ENCODE measurements at places on chromosomes 7 and 10. TPM values are rescaled to one million over a fixed set of nuclear protein-coding genes. Genes with fewer than 3 reads are reported as not detected.

DNA sequence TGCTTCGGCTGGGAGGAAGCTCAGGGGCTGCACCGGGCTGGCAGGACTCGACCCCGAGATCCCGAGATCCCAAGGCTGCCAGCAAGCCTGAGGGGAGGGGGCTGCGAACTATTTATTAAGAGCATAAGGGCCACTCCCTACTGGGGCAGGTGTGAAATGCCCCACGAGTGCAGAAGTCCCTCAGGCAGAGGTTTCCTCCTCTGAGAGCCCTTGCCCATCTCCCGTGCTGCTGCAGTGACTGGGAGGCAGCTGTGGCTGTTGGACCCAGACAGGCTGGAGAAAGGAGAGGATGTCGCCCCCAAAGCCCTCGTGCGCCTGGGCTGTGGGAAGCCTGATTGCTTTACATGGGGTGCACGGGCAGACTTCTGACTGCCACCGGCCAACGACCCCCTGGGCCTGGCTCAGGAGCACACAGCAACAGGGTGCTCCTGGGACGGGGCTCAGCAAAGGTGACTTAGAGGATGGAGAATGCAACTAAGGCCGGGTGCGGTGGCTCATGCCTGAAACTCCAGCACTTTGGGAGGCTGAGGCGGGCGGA, 39.8 kb downstream of the RGS10 start:
- DNase-seq: no peak

GRCh38 chr7:16130111-16131110, 290.9 kb downstream of the CRPPA start:
- DNase-seq: no peak

TEX47 gene
- not detected for total RNA-seq

DNA sequence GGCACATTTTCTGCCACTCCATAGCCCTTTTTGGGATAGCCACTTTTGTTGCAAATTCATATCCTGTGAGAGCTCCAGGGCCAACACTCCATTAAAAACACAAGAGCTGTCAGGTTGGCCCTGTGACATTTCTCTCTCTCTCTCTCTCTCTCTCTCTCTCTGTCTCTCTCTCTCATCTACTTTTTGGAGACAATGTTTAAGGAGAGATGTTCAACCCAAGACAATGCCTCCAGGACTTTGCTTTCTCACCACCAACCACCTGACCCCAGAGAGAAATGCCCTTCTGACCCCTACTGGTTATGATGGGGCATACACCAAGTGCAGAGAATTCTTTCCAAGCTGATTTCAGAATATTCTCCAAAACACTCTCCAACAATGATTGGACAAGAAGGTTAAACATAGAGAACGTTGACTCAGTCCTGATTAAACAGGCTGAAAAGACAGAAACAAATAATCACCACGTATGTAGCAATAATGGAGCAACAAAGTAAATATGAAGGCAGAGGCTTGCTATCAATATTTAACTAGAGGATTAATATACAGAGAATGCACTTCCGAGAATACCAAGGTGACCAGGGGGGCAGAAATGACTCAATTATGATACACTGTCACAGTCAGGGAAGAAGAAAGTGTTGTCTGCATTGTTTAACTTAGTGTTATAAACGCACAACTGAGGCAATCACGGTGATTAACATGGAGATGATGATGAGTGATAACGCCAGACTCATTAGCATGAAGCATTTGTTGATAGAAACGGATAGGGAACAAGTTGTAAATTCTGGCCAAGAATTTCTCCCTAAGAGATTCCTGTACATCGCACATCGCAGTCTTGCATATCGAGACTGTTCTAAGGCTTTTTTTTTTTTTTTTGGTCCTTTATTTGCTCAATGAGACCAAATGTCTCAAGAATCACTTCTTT, 178.5 kb downstream of the NRP1 start:
- DNase-seq: no peak

GRCh38 chr7:16919440-16919839, 37.7 kb upstream of the AGR3 start:
- no peak for DNase-seq

- no peak for DNase-seq
These were observed 1452.2 kb downstream of the REEP3 start for GRCh38 chr10:64973391-64973790.

GRCh38 chr7:39085590-39086049, 107.9 kb downstream of the POU6F2 start:
- DNase-seq: no peak

FXYD4 gene
- not detected for total RNA-seq

GRCh38 chr7:6260291-6261187, 11.9 kb downstream of the CYTH3 start:
- DNase-seq: no peak

GRCh38 chr7:150950496-150951180, 27.5 kb downstream of the KCNH2 start:
- DNase-seq: no peak

NYAP1 gene
- total RNA-seq: 1.3 TPM

DNA sequence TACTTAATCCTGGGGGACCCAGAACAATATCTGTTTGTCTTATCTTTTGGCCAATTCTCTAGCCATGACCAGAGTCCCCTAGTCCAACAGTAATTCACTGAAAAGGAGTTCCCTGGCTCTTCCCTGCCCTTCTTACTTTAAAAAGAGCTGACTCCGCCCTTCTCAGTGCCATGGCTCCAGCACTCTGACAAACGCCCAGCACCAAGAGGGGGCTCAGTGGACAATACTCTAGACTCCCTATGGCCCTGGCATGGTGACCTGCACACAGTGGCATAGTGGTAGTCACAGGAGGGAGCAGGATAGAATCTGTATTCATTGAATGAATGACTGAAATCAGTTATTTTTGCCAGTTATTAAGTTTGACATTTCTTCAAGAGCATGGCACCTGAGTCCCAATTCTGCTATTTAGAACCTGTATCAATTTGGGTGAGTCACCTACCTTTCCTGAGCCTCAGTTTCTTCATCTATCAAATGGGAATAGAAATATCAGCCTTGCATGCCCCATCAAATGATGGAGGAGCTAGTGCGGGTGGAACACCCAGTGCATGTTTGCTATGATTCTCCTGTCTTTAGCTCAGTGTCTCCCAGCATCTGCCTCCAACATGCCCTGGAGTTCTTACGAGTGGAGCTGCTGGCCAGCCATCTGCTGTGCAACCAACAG, 69.4 kb downstream of the CLEC2L start:
- no peak for DNase-seq

SRRM3 gene
- not detected for total RNA-seq

GRCh38 chr7:2170576-2171521, 61.9 kb downstream of the MAD1L1 start:
- DNase-seq: no peak

DNA sequence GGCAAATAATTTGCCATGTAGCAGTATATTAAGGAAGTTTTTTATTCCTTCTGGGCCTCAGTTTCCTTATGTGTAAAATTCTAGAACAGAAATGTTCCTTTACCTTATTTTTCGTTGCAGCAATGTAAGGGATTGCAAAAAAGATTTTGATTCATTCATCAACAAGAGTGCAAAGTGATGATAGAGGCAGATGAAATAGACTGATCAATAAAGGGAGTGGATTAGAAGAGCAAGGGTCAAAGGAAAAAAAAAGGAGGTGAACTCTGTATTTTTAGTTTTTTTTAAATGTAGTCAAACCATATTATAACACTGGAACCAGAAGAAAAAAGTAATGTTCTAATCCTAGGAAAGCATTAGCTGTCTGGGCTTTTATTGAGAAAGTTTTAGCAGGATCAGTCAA, 14.7 kb downstream of the TPST1 start:
- no peak for DNase-seq

GRCh38 chr10:67669978-67670377, 26.0 kb downstream of the CTNNA3 start:
- no peak for DNase-seq

DNA sequence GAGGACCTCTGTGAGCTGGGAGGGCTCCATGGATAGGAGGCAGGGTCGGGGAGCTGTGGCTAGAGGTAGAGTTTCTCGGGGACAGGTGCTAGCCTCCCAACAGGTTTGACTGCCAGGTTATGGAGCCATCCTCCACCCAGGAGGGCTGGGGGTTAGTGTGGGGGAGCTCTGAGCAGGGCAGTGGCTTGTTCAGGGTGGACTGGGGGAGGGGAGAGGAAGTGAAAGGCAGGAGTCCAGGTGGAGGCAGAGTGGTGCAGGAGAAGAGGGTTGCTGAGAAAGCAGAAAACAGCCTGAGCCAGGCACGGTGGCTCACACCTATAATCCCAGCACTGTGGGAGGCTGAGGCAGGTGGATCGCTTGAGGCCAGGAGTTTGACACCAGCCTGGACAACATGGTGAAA, 40.5 kb upstream of the HSPB1 start:
- DNase-seq: no peak

DNA sequence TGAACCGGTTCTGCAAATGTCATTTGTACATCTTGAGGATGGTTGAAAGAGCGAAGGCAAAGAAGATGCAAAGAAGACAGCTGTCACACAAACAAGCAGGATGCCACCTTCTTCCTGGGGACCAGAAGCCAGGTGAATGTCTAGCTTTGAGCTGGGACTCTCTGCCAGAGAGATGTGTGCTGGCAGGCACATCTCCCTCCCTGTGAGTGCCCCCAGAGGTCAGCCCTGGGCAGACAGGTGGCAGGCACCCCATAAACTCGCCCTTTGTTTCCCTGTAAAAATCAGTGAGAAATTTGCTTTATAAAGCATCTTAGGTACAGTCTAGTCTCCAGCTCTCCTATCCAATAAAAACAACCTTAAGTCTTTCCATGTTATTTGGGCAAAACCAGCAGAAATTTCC, 2.6 kb upstream of the TCERG1L start:
- no peak for DNase-seq

- no peak for DNase-seq
These were observed 15.3 kb upstream of the SUN1 start for GRCh38 chr7:816751-817671.

DNA sequence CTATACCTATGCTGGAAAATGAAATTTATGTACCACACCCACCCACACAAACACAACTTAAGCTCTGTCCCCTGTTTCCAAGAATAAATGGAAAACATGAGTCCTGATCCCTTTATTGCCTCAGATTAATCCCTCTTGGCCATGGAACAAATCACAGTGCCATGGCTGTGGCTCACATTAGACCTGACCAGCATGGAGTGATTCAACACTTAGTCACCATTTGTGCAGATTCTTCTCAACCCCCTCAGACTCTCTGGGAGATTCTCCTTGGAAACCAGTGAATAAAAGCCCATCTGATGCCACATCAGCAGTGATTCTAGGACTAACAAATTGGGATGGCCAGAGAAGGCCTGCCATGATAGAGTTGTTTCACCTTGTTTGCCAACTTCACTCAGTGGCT, 204.4 kb upstream of the TMEM72 start:
- DNase-seq: no peak

- DNase-seq: no peak
These were observed 72.3 kb downstream of the CREB5 start for GRCh38 chr7:28484606-28484935.

DNA sequence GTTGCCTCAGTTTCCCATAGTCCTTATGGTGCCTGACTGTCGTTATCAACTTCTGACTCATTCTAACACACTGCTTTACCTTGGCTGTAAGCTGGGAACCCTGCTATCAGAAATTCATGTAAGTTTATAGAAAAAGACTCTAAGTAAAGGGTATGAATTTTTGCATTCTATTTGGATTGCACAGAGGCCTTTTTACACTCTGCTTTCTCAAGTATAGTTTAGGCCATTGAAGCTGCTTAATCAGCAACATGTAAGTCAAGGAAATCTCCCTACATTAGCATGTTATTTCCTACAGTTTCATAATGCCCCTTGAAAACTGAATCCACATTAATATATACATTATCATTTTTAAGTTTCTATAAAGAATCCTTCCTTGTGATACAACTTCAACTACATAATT, 17.1 kb upstream of the ITGB8 start:
- DNase-seq: no peak

DNA sequence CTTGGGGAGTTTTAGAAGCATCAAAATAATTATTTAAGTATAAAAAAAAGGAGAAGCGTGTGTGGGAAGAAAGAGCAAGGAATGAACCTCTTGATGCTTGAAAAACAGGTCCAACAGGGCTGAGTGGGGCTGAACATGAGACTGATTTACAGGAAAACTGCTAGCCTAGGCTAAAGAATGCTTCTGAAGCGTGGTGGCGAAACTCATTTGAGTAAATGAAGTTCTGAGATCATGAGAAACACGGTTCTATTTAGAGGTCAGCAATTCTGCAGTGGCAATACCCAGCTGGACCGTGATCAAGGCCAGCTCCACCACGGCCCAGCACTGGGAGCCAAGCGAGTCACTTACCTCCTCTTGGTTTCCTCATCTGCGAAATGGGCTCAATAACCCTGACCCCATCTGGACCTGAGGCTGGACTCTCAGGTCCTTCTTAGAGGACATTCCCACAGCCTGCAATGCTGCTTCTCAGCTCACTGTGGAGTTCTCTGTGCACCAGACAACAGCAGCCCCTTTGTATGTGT, 140.1 kb upstream of the ADAM12 start:
- DNase-seq: no peak

MCM10 gene
- total RNA-seq: 0.47 TPM

DNA sequence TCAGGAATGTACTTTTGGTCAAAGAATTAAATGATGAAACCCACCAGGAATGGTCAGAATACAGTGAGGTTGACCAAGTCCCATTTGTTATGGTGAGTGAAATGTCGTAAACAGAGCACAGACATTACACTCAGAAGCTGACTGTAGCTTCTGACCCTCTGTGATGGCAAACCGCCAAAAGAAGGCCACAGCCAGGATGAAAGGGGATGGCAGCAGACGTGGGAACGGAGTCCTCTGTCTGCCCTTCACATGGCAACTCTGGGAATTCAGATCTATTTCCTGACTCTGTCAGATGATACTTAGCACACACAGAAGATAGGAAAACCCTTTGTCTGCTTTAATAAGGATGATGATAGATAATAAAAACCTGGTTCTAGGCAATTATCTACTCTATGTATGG, 757.1 kb downstream of the SORCS3 start:
- no peak for DNase-seq

DNA sequence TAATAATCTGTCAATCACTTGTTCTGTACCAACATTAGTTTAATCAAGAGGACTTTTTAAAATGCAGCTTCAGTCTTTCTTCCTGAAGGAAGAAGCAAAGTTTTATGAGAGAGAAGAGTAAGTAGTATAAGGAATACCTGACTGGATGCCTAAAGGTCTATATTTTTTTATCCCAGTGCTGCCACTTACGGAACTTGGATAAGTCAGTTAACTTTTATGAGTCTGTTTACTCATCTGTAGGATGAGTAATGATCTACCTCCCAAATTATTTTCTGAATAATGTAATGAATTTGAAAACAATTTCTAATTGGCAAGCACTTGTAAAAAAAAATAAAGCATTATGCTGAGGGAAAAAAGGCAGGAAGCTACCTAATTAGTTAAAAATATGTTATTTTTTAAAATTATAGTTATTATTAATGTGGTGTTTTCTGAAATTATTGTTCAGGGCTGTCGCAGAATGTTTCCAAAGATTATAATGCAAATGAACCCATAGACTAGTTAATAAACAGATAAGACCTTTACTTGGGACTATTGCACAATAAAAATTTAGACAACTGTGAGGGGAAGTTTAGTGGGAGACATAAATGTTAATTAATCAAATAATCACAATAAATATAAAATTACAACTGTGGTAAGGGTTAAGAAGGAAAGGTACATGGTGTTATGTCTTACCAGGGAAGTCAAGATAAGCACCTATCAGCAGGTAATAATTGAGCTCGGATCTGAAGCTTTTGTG, 24.6 kb downstream of the SLK start:
- no peak for DNase-seq

GPR85 gene
- total RNA-seq: not detected

GRCh38 chr7:13713092-13713491, 276.4 kb downstream of the ETV1 start:
- DNase-seq: no peak
